Transverse colon (tissue), 4 donors: ENCODE measurements at places on chromosomes 5 and 9.

- no peak for DNase-seq
Measured at GRCh38 chr9:31471010-31471409, 913.4 kb upstream of the ACO1 start.

GRCh38 chr5:15105799-15106393, 234.3 kb upstream of the ANKH start:
- peak; percentile 37 for DNase-seq

GRCh38 chr5:73042993-73043392, 77.4 kb upstream of the TMEM171 start:
- DNase-seq: no peak

DNA sequence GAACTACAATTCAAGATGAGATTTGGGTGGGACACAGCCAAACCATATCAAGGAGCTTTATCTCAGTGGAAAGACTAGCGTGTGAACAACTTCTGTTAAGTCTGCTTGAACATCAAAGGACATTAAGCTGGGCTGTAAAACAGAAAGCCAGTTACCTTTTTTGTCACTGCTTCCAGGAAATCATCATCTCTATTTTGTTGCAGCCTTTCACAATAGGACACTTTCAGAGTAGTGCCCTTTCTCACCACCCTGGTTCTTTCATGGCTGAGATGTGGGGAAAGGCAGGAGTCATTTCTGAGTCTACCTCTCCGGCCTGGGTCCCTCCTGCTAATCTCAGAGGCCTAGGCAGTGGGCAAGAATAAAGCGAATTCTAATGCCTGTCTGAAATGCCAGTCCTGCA, 96.2 kb upstream of the PPP1R2B start:
- no peak for DNase-seq

DNA sequence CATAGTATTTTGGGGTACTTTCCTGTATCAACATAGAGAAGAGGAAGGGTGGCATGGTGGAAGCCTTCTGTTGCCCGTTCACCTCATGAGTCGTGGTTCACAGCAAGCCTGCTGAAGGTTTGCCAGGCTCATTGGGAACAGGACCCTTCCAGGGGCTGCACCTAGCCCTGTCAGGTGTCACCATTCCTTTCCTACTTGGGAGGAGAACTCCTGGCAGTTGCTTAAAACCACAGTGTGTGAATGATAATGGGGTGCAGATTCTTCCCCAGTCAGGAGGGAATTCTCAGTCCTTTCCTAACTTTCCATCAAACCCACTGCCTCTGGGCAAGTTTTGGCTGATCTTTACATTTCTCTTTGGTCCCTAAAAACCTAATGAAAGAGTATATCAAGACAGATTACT, 99.4 kb upstream of the CTNND2 start:
- DNase-seq: no peak

GRCh38 chr9:85639675-85640186, 102.0 kb downstream of the AGTPBP1 start:
- DNase-seq: no peak

DNA sequence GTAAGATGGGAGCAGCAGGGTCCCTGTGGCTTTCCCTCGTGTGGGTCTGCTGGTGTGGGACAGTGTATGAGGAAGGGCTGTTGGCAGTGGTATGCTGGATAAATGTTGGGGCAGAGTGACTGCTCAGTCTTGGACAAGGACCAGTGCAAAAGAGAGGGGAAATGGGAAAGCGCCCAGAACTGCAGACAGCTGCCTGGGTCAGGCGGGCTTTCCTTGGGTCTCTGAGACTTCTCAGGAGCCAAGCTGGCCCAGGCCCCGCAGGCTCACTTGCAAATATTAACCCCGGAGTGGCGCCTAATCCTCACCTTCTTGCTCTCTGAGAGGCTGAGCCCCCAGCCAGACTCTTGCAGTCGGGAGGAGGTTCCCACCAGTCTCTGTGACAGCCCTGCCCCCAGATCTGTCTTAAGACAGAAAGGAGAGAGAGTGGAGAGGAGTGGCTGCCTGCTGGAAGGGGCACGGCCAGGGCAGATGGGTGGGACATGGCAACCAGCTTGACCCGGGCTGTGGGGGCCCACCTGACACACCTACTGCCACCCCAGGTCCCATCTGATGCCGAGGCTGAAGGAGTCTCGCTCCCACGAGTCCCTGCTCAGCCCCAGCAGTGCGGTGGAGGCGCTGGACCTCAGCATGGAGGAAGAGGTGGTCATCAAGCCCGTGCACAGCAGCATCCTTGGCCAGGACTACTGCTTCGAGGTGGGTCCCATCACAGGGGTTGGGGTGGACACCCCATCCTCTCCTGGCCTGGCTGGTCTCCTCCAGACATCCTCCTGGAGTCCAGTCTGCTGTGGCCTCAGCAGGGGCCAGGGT, 105.2 kb downstream of the DAB2IP start:
- no peak for DNase-seq
